ENCODE measurements at places on chromosomes 3 and 15.

GRCh38 chr3:177144922-177145321 lies 52.4 kb downstream of the TBL1XR1 start:
- no peak for DNase-seq

GRCh38 chr15:88909956-88910831 lies 3.0 kb downstream of the MFGE8 start:
- DNase-seq, result peak; percentile 46

- no peak for DNase-seq
Measured at GRCh38 chr15:70479785-70480184, 283.6 kb downstream of the UACA start.

DNA sequence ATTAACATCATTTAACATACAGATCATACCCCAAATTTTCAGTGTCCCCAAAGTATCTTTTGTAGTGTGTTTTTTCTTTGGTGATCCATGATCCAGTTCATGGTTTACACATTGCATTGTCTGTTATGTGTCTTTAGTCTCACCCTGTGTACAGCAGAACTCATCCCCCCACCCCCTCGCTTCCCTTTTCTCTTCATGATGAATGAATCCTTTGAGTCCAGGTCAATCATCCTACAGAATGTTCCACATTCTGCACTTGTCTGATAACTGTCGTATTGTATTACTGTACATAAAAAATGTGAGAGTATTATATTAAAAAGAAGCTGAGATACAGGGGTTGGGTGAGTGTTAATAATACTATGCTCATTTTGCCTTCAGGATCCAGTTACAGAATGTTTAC lies 14.6 kb upstream of the NIT2 start:
- DNase-seq, result no peak

DNA sequence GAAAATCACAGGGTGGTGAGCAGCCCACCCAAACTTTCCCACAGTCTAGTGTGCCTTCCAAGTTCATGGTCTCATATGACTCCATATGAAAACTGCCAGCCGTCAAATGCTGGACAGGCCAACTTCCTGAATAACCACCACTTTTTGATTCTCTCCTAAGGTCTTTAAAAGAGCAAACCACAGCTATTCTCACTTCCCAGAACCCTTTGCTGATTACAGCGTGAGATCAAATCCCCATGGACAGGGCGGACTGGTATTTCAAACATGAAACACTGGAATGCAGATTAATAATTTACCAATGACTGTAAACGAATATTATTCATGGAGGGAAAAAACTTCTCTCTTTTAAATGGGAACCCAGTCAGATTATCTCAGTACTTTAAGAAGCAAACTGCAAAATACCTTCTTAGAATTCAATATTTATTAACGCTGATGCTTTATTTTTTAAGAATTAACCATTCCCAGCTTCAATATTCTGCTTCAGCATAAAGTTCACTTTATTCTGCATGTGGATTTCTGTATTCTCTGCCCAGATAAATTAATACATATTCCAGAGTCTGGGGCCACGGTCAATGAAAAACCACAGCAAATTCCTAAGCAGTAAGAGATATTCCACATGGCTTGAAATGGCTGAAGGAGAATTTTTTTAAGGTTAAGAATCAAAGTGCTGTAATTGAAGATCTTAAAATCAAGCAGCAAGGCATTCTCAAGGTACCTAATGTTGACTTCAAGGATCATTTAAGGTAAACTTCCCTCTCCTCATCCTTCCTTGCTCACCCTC lies 42.9 kb downstream of the MYO1E start:
- DNase-seq, result peak; percentile 98

GRCh38 chr3:101780661-101781060 lies 1.6 kb downstream of the NXPE3 start:
- DNase-seq, result peak; percentile 68

- peak; percentile 66 for DNase-seq
Measured at GRCh38 chr15:64344651-64345294, 11.2 kb downstream of the CSNK1G1 start.

DNA sequence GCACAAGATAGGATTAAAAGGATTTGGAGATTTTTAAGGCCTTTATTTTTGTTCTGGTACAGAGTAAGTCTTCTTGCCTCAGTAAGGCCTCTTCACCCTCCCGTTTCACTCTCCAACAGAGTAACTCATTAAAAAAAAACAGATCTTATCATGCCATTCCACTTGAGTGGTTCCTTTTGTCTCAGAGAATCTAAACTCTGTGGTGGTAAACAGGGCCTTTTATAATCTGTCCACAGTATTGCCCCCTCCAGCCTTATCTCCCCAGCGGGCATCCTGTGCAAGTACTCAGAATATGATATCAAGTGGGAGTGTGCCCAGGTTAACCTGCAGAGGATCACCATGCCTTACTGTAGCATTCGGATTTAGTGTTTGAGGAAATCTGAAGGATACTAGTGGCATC lies 20.3 kb upstream of the ATOSA start:
- no peak for DNase-seq

DNA sequence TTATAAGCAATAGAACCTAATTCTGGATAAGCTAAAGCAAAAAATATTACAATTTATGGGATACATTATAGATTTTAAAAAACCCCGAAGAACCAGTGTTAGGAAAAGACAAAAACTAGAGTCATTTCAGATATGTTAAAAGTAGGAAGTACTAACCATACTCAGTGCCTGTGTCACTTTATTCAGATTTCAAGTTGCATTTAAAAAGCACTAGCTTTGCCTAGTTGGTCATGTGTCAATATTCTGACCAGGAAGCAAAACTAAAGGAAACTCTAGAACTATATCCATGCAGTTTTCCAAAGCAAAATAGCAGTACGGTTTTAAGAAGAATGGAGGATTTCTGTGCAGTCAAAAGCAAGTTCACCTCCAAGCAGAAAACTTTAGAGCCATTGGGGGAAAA lies 88.4 kb downstream of the RAP2B start:
- DNase-seq, result no peak

GRCh38 chr3:48504051-48504946 lies at the start of gene SHISA5:
SHISA5 (minus strand) TSS chr3:48504174; CDS start chr3:48504094, 80 bp downstream.
- DNase-seq, result peak; percentile 77

DNA sequence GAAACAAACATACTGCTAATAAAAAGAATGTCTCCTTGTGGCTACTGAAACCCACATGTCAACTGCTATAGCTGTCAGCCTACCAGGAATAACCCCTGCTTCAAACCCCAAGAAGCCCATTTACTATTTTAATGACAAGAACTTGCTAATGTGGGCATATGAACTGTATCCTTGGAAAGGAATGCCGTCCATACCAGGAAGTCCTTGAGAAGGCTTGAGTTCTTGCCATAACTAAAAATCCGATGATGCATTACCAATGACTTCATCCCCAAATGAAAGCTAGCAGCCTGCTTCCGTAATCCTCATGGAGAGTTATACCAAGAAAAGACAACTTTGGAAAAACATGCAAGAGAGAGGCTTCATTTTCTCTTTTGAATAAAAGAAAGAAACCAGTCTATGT lies 34.8 kb downstream of the MINDY4B start:
- DNase-seq, result peak; percentile 80

- peak; percentile 86 for DNase-seq
Measured at GRCh38 chr3:20648921-20649381, 462.9 kb upstream of the SGO1 start.

DNA sequence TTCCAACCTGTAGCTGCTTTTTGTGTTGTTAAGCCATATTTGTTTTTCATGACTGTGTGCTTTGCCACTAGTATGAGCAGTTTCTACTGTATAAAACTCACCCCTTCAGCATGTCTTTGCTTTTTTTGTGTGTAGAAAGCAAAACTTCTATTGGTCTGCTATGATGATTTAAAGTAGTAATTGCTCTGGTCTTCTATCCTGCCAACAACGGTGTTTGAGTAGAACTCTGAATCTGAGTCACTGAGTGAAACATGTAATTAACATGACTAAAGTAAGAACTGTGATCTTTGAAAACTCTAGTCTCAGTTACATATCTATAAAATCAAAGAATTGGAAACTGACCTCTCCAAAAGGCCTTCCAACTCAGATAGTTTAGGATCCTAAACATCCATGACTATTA lies 133.6 kb downstream of the TPRG1 start:
- peak; percentile 28 for DNase-seq

DNA sequence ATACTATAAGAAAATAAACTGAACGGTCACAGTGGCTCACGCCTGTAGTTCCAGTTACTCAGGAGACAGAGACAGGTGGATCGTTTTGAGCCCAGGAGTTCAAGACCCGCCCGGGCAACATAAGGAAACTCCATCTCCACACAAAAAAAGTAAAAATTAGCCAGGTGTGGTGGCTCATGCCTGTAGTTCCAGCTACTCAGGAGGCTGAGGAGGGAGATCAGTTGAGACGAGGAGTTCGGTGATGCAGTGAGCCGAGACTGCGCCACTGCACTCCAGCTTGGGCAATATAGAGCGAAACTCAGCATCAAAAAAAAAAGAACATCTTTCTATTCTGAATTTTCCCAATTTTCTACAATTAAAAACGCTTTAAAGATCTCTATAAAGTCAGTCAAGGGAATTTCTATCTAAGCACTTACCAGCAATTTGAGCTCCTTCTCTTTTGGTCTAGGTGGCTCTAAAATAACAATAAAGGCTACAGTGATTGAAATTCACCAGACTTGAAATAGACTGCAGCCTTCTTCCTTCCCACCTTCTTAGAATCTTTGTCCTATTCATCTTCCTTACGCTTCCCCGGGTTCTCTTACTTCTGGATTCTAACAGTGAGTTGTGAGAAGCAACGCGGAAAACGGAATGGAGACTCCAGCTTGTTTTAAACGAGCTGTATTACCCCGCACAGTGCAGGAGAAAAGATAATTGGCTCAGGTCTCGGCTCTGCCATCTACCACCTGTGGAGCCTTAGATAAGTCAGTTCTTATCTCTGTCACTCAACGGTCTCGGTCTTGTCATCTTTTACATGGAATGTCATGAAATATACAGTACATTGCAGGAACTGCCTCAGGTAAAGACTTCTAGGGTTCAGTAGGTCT lies 812 bp upstream of the SEC62 start:
- no peak for DNase-seq

- DNase-seq, result no peak
Measured at GRCh38 chr15:84398763-84399701, 163.5 kb downstream of the GOLGA6L4 start.

DNA sequence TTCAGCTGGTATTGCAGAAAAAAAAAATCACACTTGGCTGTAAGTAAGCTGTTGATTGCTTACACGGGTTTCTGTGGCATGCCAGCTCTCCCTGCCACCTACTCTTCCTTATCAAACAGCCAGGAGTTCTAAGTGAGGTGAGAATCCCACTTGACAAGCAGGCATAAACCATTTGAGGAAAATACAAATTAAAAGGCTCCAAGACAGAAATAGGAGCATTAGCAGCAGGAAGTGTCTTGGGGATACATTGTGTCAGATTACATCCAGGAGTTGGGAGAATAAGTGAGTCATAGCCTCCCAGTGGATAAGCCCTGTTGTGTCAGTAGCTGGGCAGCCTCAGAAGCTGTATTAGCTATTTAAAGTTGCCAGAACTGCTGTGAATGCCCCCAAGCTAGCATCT lies 256.0 kb downstream of the CNTN4 start:
- peak; percentile 81 for DNase-seq

DNA sequence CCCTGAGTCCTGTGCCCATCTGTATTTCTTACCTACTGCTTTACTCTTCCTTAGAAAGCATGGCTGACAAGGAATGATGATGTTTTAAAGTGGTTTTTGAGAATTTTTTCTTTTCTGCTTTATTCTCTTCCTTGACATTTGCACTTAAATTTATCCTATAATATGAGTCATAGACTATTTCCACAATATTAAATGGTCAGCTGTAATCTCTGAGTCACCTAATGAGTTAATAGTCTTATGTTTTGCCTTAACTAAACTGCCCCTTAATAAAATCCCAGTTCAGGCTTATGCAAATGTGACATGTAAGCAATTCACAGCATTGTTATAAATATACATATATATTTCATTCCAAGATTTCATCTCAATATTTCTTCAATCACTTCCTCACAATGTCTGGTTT lies 23.8 kb downstream of the MEIS2 start:
- peak; percentile 20 for DNase-seq

GRCh38 chr3:167862104-167862730 lies 126.7 kb downstream of the SERPINI1 start:
- no peak for DNase-seq

DNA sequence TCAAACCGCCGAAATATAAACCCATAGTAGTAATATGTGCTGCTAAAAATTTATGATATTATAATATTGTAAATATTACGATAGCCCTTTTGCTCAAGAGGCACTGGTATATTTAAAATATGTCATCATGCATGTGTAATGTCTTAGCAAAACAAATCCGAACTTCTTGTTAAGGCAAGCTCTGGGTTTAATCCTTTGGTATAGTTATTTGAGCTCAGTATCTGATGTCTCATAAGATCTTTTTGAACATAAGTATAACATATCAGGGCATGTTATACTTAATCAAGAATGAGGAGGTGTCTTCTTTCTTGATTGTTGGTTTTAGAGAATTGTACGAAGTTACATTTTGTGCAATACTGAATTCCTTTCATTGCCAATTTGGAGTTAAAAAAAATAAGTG lies 154.1 kb upstream of the CBLB start:
- DNase-seq, result no peak

GRCh38 chr3:123194552-123194951 lies 7.2 kb upstream of the SEC22A start:
- peak; percentile 20 for DNase-seq

DNA sequence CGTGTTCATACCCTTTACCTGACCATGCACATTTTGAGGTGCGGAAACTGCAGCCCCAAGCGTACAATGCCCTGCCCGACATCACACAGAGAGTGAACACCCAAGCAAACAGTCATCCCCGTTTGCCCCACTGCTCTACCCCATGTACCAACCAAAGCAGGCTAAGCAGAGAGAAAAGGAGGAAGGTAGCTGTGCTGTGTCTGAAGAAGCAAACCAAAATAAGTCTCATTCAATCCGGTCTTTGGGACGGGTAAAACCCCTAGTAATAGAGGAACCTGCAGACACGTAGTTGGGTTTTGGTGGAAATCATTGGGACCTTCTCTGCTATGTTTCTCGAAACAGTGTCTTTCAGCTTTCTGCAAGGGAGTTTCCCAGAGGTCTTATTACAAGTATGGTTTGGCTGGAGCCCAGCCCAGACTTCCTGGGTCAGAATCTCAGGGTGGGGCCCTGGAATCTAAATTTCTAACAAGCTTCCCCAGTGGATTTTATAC lies 164.6 kb upstream of the HES1 start:
- peak; percentile 63 for DNase-seq

GRCh38 chr15:32974691-32975090 lies 219.8 kb downstream of the FMN1 start:
- peak; percentile 77 for DNase-seq

GRCh38 chr3:70571696-70572095 lies 259.3 kb upstream of the MDFIC2 start:
- no peak for DNase-seq

Measured in fibroblast of skin of scalp (primary cell).